GM20000 (cell line): ENCODE measurements at places on chromosomes 4 and X.
A peak's percentile ranks its signal among the peaks of the same experiment; 100 is the strongest.

DNA sequence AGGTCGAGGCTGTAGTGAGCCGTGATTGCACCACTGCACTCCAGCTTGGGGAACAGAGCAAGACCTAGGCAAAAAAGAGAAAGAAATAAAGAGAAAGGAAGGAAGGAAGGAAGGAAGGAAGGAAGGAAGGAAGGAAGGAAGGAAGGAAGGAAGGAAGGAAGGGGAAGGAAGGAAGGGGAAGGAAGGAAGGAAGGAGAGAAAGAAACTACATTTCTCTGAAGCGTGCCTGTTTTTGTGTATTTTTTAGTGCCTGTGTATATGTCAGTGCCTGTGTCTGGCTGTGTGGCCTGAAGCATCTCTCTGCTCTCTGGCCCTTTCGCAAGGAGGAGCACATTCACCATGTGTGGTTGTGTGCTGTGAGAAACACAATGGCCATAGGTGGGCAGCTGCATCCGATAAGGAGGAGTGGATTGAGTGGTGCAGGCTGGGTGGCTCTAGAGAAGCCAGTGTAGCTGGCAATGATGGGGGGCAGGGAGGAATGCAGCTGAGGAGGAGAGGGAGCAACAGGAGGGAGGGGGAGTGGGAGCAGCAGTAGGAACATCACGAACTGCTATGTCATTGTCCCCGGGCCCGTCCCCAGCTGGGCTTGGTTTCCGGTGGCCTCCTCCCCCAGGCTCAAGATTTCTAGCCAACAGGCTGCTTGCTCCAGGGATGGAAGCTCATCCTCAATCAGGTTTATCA is 11.4 kb downstream of the SYN1 start:
- DNase-seq: no peak

GRCh38 chrX:72271091-72271788 is 5.8 kb downstream of the RPS4X start:
- no peak for DNase-seq

- no peak for DNase-seq
These were observed 27.1 kb downstream of the CFAP299 start for GRCh38 chr4:80362578-80363181.

GRCh38 chr4:26410385-26411293 is 79.6 kb downstream of the CCKAR start:
- DNase-seq: peak; percentile 39

DNA sequence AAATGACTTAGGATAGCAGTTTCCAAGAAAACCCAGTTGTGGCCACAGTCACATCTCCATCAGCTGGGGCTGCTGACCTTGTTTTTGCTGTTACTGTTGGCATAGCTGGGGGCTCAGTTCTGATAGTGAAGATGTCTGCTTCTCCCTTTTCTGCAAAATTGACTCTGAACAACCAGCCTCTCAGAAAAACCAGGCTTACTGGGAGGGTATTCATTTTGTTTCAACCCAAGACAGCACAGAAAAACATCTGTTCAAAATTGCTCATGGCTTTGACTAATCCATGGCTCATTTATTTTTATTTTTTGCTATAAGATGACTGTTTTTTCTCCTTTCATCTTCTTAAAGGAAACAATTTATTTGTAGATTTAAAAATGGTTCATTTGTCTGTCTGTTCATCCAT is 53.1 kb downstream of the RASL11B start:
- DNase-seq: no peak

- no peak for DNase-seq
These were observed 4.0 kb downstream of the SRPX start for GRCh38 chrX:38216642-38217041.

GRCh38 chr4:2962614-2963174 is 512 bp downstream of the NOP14 start:
- DNase-seq: no peak

- no peak for DNase-seq
These were observed 57.1 kb downstream of the TNIP2 start for GRCh38 chr4:2698951-2699505.

- DNase-seq: no peak
These were observed 2.3 kb downstream of the TMEM187 start for GRCh38 chrX:153974726-153975286.

- no peak for DNase-seq
These were observed 193.5 kb downstream of the PDGFC start for GRCh38 chr4:156778093-156778492.
